ENCODE measurements at places on chromosomes 3 and 15.
A peak's percentile ranks its signal among the peaks of the same experiment; 100 is the strongest.

DNA sequence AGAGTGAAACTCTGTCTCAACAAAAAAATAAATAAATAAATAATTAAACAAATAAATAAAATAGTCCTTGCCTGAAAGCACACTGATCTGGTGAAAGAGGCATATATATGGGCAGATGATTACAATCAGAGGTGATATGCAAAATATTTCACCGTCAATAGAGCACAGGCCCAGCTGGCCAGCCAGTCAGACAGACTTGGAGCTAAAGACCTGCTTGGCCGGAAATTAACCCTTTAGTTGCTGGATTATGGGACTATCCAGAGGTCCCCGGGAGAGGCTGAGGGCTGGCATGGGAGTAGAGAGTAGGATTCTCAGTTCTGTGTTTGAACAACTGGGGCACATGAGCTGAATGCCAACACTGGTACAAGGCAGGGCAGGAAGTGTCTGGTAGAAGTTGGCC, 59.1 kb upstream of the CTNNB1 start:
- DNase-seq: no peak

- DNase-seq: no peak
These were observed 198.9 kb upstream of the CBLB start for GRCh38 chr3:106067711-106068110.

DNA sequence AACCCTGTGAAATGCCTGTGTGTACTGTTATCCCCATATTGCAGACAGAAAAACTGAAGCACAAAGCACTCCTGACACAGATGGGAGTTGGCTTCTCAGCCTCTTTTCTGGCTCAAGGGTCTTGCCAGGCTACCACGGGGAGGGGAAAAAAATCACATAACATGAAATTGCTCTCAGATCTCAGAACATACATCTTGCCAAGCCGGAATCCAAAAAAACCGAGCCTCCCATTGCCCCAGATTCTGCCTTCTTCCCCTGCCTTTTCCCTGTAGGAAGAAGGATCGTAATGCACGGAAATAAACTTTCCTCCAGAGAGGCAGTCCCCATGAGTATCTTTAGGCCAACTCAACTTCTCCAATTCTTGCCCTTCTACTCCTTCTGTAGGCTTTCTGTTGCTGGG, 16.6 kb upstream of the MRPS22 start:
- DNase-seq: no peak

DNA sequence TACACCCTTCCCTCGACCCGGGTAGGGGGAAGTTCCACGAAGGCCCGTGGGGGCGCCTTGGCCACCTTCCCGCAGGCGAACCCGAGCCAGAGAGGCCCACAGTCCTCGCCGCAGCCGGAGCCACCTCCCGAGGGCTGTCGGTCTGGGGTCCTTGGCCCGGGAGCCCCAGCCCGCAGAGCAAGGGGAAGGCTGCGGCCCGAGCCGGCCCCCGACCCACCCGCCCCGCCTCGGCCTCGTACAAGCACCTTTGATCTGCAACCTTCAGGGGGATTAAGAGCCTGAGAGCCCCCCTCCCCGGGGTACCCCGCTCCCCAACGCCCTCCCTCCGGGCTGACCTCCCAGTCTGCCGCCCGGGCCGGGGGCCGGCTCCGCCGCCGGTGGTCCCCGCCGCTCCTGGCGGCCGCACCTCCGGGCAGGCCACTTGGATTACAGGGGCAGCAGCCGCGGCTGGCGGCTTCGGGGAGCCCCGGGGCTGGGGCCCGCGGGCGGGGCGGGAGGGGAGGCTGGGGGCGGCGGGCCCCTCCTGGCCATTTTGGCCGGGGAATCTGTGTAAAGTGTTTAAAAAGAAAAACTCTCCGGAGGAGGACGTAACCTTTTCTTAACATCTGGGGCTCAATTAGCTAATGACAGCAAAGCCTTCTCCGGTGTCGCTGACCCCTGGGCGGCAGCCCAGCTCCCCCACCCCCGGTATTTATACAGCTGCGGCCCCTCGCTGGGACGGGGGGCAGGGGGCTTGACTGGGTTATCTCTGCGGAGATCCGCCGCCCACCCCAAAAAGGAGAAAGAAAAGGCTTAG, 40.2 kb downstream of the EPHB3 start:
- DNase-seq: no peak

DNA sequence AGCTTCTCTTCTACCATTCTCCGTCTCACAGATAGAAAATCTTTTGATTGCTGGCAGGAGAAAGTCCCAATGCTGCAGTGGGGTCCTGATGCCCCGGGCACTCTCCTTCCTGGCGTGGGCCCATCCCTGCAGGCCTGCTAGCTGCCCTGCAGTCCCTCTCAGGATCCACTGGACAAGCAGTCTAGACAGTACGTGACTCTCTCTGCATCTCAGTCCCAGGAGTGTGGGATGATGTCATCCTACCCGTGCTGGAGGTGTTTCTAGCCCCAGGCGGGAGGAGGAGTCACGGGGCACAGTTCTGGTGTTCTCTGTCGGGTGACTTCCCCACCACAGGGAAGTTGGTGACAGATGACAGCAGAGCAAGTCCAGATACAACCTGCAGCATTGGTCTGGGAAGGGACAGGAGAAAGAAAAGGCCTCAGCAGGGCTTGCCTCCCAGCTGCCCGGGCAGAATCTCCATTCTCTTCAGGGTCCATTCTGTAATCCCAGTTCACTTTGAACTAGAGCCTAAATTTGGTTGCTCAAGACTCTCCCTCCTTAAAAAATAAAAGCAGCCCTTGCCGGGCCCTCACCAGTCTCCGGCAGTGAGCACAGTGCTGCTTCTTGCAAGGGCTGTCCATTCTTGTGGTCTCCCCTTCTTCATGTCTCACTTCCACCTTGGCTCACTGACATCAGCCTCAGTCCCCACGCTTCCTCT, 30.6 kb downstream of the SLC28A1 start:
- DNase-seq: peak; percentile 43

GRCh38 chr15:31328428-31328968, 1.9 kb downstream of the KLF13 start:
- DNase-seq: peak; percentile 30

GRCh38 chr3:143956838-143957237, 14.8 kb upstream of the DIPK2A start:
- no peak for DNase-seq

GRCh38 chr15:84816694-84817465, at the start of gene ALPK3:
Gene ALPK3 (plus strand): TSS chr15:84817356. CDS start chr15:84817453, 97 bp downstream.
- no peak for DNase-seq

GRCh38 chr15:80878242-80878866, 99.2 kb downstream of the CEMIP start:
- DNase-seq: no peak

DNA sequence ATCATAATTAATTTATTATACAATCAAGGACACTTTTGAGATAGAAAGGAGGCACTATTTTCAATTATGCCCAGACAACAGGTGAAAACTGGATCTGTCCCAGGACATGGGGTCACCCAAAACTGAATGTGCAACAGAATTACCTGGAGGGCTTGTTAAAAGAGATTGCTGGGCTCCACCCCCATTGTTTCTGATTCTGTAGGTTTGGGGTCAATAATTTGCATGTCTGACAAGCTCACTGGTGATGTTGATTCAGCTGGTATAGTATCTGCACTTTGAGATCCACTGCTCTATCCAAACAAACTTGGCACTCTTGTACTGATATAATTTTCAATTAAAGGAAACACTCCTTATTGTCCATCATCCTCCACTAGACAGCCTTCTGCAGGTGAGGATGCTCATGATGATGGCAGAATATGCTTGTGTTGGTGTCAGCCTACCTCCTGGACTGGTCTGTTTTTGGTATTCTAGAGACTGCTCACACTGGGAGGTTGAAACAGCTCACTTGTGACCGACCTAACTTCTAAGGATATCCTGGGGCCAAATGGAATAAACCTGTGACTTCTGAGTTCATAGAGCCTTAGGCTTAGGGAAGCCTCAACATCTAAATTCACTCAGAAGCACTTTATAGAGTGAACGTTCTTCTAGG, 2.2 kb downstream of the P2RY14 start:
- peak; percentile 45 for DNase-seq

DNA sequence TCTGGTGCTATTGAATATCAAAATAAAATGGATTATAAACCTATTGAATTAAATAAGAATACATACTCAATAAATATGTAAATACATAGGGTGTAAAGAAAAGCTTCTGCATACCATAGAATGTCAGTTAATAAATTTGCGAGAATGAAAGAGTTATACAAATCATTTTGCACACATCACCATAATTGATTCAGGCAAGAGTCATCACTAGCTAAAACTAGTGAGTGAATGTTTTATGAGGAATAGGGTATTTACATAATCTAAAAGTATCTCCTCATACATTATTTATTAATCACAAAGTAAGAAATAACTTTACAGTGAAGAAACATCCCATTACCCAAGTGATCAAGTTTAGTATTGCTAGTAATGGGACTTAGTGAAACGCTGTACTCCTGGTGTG, 13.6 kb downstream of the EXOG start:
- DNase-seq: no peak

DNA sequence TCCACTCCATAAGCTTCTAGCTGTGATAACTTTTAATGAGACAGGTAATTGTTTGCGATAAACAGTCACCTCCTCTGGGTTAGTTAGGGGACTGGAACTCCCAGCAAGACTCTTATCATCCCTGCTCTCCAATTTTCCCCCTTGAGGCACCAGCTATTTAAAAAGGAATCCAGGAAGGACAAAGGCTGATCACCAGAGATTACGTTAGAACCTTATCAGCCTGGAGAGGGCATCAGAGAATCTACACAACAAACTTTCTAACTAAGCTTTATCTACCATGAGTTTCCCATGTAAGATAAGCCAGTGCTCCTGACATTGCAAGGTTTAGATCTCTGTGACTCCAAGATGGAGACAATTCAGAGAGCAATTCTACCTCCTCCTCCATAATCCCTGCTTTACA, 31.3 kb downstream of the GPR176 start:
- no peak for DNase-seq

- no peak for DNase-seq
These were observed 33.5 kb downstream of the SRPRB start for GRCh38 chr3:133838916-133839800.

GRCh38 chr3:195879416-195880036, 28.8 kb downstream of the TNK2 start:
- no peak for DNase-seq

DNA sequence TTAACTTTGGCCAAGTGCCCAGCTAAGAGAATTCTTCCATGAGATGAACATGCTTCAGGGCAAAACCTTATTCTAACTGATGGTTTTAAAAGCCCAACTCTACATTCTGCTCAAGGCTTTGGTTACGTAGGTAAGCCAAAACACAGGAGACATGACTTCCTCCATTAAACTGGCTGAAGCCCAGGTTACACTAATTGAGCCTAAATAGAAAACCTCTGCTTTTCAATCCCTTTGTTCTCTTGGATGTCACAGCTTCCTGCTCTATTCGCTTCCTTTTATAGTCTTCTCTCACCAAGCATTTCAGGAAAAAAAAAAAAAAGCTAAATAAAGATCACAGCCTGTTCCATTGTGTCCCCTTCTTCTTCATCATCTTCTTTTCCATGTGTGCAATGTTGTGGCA, 420.4 kb downstream of the TIGIT start:
- no peak for DNase-seq

DNA sequence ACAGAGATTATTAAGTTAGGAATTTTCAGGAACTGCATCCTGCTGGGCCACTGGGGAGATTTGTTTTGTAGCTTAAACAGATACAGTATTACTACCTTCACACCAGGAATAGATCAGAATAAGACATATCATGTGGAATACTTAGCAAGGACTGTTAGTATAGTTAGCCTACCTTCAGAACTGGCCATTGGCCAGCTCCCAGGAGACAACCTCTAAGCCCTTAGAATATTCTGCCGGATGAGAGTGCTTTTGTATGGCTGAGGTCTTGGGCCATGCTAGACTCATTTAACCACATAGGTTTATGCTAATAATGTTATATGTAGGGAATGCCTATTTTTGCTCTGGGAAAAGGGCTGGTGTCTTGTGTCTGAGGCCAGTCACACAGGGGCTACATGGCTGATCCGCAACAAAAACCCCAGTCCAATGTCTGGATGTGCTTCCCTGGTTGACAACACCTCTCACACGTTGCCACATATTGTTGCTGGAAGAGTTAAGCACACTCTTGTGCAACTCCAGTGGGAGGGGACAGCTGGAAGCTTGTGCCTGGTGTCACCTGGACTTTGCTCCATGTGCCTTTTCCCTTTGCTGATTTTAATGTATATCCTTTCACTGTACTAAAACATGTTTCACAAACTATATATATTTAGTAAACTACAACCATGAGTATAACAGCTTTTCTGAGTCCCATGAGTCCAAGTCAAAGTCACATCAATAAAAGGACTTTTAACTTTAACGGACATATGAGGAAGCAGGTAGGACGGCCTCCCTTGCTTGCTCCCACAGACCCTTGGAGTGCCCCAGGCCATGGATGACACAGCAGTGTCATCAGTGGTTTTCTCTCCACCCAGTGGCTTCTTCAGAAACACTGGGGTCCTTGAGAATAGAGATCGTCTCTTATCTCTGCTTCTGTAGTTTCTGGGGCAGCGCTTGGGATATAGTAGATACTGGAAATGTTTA, 118.0 kb upstream of the C3orf80 start:
- DNase-seq: no peak

- DNase-seq: no peak
These were observed 1196.3 kb downstream of the ROBO1 start for GRCh38 chr3:78571486-78571885.

GRCh38 chr3:20637729-20638128, 451.7 kb upstream of the SGO1 start:
- no peak for DNase-seq

All from NCI-H510A treated with DMSO at 0.1 percent for 48 hours (cell line).